ENCODE measurements at places on chromosomes 12 and 14. TPM values are rescaled to one million over a fixed set of nuclear protein-coding genes. Genes with fewer than 3 reads are reported as not detected.

DNA sequence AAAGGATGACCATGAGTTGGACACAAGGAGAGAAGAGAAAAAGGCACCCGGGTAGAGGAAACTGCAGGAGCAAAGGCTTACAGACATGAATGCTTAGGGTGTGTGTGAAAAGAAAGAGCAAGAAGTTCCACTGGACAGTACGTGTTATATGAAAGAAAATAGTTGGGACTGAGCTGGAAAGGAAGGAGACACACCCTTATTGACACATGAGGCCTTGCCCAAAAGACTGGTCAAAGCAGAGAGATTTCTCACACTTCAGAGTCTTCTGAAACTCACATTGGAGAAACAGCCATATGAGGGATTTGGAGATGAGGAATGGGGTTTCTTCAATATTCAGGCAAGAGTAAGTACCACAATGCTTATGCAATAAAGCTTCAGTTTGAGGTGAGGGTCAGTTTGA is 56.0 kb downstream of the TTC9 start:
- DNase-seq: no peak

Gene ENDOU
- total RNA-seq: 0.69 TPM

GRCh38 chr14:93017301-93017797 is 94.4 kb downstream of the CHGA start:
- DNase-seq: no peak

GRCh38 chr12:52073531-52074381 is 4.0 kb downstream of the ATG101 start:
- peak; percentile 34 for DNase-seq

- no peak for DNase-seq
Observed at GRCh38 chr12:31991146-31991545, 31.9 kb downstream of the RESF1 start.

Data from ovary (tissue), 10 donors.